CD8-positive, alpha-beta memory T cell (primary cell): ENCODE measurements at places on chromosomes 12 and 14. TPM values are rescaled to one million over a fixed set of nuclear protein-coding genes. Genes with fewer than 3 reads are reported as not detected.

Gene GPX2
- total RNA-seq = not detected

Gene CCDC175
- not detected for total RNA-seq

Gene GLS2
- total RNA-seq = 2.5 TPM

- no peak for DNase-seq
Measured at GRCh38 chr14:90500665-90501370, 104.0 kb downstream of the CALM1 start.

DNA sequence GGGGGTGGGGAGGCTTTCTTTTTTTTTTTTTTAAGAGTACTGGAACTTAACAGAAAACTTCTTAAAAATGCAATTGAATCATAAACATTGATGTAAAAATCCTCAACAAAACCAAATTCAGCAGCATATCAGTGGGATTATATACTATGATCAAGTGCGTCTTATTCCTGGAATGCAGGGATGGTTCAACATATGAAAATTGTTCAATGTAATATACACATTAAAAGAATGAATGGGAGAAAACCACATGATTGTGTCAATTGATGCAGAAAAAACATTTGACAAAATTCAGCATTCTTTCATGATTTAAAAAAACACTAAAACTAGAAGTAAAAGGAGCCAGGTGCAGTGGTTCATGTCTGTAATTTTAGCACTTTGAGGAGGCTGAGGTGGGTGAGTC, 41.2 kb upstream of the CCT2 start:
- no peak for DNase-seq

GRCh38 chr14:60175255-60175902, 10.2 kb upstream of the DHRS7 start:
- DNase-seq = no peak

DNA sequence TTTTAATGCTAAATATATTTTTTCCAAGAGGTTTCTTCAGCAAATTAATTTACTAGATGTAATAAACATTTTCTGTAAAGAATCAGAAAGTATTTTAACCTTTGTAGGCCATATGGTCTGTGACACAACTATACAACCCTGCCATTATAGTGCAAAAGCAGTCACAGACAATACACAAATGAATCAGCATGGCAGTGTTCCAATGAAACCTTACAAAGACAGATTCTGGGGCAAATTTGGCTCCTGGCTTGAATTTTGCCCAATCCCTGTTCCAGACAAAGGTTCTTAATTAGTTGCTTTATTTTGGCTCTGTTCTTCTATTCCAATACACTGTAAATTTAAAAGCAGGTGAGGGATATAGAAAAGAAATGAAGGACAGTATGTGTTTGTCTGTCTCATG, 352.5 kb downstream of the C12orf50 start:
- DNase-seq = no peak

DNA sequence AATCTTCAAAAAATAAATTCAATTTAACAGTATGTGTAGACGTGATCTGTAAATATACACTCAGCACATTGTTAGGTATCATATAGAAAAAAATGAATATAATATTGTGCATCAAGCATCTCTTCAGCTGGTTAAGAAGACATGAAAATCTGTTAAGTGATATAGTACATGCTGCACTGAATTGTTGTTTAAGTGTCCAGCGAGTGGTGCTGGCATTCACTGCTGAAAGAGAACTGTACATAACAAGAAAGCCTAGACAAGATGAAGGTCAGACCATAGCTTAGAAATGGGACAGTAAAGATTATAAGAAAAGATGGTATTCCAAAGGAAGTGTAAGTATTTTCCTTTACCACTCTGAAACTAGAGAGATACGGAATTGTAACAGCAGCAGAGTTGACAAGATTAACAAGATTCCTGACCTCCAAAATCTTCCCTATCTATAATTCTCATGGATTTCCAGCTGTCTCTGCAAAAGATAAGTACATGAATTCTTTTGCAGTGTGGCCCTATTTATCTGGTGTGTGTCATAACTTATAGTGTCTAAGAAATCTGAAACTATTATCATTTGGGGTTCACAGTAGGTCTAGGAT, 198.6 kb downstream of the FLRT2 start:
- no peak for DNase-seq

GRCh38 chr12:113103756-113104450, 31.7 kb downstream of the RASAL1 start:
- peak; percentile 42 for DNase-seq
